ENCODE measurements at places on chromosomes 12 and 14.
A peak's percentile ranks its signal among the peaks of the same experiment; 100 is the strongest.

DNA sequence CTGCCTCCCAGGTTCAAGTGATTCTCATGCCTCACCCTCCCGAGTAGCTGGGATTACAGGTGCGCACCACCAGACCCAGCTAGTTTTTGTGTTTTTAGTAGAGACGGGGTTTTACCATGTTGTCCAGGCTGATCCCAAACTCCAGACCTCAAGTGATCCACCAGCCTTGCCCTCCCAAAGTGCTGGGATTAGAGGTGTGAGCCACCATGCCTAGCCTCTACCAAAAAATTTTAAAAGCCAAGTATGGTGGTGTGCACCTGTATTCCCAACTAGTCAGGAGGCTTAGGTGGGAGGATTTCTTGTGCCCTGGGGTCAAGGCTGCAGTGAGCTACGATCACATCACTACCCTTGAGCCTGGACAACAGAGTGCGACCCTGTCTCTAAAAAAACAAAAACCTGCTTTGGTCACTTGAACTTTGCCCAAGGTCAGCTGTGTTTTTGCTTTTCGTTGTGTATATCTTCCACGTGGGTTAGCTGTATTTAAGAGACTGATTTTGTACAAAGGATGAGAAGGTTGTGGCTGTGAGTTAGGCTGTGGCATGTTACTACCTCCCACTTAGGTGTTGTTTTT is 12.7 kb downstream of the C12orf76 start:
- DNase-seq: no peak

- no peak for DNase-seq
Measured at GRCh38 chr14:64478634-64479250, 13.4 kb downstream of the AKAP5 start.

DNA sequence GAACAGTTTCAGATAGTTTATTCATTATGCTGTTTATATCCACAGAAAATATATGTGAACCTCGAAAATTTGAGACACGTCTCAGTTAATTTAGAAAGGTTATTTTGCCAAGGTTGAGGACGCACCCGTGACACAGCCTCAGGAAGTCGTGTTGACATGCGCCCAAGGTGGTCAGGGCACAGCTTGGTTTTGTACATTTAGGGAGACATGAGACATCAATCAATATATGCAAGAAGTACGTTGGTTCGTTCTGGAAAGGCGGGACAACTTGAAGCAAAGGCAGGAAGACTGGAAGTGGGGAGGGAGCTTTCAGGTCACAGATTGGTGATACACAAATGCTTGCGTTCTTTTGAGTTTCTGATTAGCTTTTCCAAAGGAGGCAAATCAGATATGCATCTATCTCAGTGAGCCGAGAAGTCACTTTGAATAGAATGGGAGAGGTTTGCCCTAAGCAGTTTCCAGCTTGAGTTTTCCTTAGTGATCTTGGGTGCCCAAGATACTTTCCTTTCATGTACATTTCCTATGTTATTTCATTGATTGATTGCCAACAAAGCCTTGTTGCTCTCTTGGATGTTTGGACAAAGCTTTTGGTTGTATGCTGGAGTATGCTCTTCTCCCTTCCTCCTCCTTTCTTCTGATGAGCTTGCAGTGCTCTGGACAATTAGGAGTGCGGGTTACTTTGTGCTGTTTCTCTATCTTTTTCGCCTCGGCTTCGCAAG is 3.2 kb downstream of the SNAPC1 start:
- DNase-seq: no peak

DNA sequence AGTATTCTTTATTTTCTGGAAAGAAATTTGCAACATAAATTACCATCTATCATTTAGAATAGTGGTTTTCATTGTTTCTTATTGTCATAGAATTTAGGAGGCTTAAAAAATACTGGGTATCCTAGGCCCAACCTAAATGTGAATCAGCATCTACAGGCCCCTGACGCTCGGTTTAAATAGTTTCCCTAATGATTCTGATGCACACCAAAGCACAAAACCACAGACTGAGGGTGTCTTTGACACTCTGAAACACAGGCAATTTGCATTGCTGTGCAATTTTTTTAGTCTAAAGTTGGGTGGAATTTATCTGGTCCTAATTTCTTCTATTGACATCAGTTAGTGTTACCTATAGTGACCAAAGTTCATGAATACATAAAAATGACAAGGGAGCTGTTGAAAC is 87.6 kb upstream of the SSTR1 start:
- DNase-seq: no peak

DNA sequence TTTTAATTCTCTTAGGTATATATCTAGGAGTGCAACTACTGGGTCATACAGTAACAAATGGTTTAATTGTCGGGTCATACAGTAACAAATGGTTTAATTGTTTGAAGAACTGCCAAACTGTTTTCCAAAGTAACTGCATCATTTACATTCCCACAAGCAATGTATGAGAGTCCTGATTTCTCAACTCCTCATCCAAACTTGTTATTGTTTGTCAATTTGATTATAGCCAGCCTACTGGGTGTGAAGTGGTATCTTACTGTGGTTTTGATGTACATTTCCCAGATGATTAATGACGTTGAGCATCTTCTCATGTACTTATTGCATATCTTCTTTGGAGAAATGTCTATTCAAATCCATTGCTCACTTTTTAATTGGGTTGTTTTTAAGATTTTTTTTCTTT is 67.6 kb upstream of the CFL2 start:
- peak; percentile 21 for DNase-seq

GRCh38 chr12:15535352-15535781 is 213.1 kb downstream of the PTPRO start:
- DNase-seq: no peak

GRCh38 chr14:99177886-99178835 is 93.8 kb downstream of the BCL11B start:
- DNase-seq: no peak

DNA sequence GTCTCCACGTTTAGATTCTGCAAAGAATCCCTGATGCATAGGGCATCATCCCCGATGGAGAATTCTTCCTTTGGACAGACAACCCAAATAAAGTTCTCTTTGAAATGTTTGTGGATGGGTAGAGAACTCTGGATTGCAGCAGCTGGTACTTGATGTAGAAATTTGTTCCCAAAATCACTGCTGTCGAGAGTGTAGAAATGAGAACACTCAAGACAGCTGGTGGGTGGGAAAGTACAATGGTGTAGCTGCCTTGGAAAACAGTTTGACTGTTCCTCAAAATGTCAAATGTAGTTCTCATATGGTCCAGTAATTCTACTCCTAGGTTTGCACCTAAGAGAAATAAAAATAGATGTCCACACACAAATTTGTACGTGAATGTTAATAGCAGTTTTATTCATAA is 671.5 kb upstream of the TMEM132C start:
- DNase-seq: no peak

- DNase-seq: no peak
Measured at GRCh38 chr12:1655225-1655788, 26.3 kb downstream of the WNT5B start.

DNA sequence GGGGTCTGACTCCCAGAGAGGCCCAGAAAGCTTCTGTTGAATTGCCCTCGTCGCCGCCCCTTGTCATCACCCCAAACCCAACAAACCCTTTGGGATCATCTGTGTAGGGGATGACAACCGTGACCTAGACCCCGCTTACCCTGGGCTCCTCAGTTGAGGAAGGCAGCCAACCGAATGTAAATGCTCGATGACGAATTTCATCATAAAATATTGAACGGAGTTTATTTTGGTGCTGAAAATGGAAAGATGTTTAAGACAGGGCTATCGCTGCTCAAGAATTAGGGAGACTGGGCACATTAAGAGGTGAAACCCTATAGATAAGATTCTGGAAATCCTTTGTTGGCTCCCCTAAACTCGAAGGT is 512 bp downstream of the ACTR10 start:
- no peak for DNase-seq

DNA sequence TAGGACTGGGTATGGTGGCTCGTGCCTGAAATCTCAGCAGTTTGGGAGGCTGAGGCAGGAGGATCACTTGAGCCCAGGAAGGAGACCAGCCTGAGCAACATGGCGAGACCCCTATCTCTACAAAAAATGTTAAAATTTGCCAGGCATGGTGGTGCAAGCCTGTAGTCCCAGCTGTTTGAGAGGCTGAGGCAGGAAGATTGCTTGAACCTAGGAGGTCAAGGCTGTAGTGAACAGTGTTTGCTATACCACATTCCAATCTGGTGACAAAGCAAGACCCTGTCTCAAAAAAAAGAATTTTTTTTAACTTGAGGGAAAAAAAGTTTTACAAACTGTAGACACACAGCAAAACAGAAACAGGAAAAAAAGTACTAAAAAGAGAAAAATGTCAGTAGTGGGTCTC is 2.3 kb upstream of the MAP3K9 start:
- DNase-seq: peak; percentile 46

DNA sequence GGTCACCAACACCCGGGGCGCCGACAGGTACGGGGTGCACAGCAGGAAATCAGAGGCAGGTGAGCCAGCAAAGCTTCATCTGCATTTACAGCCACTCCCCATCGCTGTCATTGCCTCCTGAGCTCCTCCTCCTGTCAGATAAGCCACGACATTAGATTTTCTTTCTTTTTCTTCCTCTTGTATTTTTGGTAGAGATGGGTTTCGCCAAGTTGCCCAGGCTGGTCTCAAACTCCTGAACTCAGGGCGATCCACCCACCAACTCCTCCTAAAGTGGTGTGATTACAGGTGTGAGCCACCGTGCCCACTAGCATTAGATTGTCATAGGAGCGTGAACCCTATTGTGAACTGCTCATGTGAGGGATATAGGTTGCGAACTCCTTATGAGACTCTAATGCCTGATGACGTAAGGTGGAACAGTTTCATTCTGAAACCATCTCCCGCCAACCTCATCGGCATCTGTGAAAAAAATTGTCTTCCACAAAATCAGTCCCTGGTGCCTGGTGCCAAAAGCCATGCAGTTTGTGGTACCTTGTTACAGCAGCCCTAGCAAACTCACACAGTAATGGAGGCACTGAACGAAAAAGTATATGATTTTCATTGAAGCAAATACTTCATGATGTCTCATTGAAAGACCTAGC is 1.5 kb downstream of the STYK1 start:
- DNase-seq: no peak

DNA sequence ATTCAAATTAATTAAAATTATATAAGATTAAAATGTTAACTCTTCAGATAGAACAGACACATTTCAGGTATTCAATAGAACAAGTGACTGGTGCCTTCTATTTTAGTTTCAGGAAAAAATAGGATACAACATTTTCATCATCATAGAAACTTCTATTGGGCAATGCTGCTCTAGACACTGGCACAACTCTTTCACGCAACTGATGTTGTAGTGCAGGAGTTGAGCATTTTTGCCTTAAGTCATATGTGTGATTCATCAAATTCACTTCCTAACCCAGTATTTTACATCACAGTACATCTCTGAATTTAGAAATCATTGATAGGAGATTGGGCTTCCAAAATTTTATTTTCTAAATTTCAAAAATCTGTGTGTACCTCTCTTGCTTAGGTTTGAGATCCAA is 215.4 kb upstream of the DIO2 start:
- DNase-seq: no peak

- peak; percentile 15 for DNase-seq
Measured at GRCh38 chr14:69004731-69005431, 25.8 kb upstream of the ACTN1 start.

- peak; percentile 92 for DNase-seq
Measured at GRCh38 chr12:6553051-6553868, 2.6 kb downstream of the IFFO1 start.

DNA sequence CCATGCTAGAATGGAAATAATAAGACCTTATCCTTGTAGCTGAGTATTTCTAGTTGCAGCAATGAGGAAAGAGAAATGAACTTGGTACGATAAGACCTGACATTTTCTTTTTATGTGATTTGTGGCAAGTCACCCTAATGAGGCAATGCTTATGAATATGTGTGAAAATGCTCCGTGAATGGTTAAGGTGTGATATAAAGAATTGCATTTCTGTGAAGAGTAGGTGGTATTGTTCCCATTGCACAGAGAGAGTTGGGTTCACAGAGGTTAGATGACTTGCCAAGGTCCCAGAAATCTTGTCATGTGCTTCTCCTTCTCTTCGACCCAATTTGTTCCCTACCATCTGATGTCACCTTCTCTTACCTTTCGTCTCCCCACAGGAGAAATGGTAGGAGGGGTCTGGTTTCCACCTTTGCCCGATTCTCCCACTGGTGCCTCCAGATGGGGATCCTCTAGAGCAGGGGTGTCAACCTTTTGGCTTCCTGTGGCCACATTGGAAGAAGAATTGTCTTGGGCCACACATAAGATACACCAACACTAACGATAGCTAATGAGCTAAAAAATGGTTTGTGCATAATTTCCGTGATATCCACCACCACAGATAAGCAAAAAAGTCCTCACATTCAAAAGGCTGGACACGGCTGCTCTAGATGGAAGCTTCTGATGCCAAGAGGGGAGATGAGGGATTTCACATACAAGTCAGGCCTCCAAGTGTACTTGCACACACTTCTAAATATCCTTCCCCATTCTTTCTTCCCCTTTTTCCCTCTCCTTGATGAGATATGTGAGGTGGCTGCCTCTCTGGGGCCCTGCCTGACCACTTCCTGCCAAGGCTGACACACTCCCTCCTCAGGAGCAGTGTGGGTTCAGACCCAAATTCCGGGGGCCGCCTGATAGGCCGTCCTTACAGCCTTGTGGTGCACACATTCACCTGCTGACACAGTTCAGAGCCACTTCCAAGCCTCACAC is 96.1 kb downstream of the PLXNC1 start:
- DNase-seq: peak; percentile 38

- DNase-seq: no peak
Measured at GRCh38 chr12:81699551-81699950, 59.6 kb downstream of the PPFIA2 start.

DNA sequence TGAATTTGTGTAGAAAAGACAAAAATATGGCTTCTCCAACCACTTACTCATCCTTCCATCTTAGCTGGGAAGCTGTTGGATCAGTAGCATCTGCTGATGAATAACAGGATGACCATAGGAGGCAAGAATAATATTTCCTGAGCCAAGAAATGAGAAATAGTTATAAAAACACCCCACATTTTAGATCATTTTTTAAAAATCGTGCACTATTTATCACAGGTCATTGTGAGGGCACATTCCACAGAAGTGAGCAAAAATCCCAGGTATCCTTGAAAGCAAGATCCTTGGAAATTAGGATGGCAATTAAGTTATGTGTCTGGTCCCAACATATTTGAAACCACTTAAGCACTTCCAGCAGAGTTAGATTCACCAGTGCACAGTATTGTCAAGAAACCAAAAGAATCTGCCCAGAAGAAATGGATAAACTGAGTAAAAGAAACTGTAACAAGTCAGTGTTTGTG is 8.4 kb downstream of the FAR2 start:
- DNase-seq: peak; percentile 69

DNA sequence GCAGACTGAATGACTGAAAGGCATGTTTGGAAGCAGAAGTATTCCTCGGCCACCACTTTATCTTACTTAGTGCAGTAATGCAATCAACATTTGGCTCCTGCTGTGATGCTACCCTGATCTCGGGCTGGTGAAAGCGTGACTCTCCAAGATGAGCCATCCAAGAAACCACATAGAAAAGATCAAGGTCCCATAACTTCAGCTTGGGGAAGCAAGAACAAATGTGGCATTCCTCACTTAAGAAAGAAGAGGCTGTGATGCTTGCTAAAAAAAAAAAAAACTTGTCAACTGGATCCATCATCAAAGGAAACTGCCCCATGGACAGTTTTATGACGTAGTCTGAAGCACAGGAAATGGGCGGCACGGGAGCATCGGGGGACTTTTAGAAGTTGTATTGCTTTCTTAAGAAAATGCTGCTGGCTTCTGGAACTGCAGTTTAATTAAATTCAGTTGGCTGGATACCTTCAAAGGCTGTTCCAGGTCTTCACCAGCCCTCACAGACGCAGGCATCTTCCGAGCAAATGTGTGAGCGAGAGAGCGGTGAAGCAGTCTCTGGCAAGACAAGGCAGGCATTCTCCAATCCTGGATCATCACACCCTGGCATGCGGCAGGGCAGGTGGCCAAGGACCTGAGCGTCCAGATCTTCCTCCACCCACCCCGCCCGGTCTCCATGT is 38.2 kb upstream of the MAP1LC3B2 start:
- peak; percentile 73 for DNase-seq

- DNase-seq: peak; percentile 34
Measured at GRCh38 chr12:101552277-101552676, 42.5 kb upstream of the MYBPC1 start.
